ENCODE measurements at places on chromosomes 5 and 9.
A peak's percentile ranks its signal among the peaks of the same experiment; 100 is the strongest.

- no peak for DNase-seq
These were observed 207.9 kb upstream of the CD180 start for GRCh38 chr5:67404256-67405100.

DNA sequence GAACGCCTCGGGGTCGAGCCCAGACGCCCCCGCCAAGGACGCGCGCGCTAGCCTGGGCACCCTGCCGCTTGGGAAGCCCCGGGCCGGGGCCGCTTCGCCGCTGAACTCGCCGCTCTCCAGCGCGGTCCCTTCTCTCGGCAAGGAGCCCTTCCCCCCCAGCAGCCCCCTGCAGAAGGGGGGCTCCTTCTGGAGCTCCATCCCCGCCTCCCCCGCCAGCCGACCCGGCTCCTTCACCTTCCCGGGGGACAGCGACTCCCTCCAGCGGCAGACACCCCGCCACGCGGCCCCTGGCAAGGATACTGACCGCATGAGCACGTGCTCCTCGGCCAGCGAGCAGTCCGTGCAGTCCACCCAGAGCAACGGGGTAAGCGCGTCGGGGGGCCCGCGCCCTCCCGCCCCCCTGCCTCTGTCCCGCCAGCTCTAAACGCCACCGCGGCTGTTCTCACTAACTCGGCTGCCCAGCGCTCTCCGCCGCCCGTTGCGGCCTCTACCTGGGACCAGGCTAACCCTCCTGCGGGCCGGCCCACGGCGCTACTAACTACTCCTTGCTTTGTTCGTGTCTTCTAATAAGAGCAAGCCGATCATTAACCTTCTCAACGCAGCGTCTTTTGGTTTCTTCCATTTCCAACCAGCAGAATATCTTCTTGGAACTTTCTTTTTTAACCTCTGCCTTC, 93.6 kb upstream of the OTULINL start:
- no peak for DNase-seq

GRCh38 chr9:35562895-35563780, 41.9 kb upstream of the TESK1 start:
- no peak for DNase-seq

DNA sequence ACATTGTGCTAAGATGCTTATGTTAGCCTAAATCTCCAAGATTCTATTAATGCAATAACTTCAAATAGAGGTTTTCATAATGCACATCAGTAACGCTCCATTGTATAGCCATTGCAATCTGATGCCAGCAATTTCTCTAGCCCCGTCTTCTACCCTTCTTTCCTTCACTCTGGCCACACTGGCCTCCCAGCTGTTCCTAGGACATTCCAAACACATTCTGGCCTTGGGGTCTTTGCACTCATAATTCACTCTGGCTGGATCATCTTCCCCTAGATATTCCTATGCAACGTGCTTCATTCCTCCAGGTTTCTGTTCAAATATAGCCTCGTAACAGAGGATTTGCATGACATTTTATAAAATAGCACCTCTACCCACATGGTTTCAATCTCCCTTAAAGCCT, 23.3 kb downstream of the FAM81B start:
- DNase-seq, result no peak

GRCh38 chr5:155919126-155919525, 407.8 kb upstream of the SGCD start:
- DNase-seq, result no peak

DNA sequence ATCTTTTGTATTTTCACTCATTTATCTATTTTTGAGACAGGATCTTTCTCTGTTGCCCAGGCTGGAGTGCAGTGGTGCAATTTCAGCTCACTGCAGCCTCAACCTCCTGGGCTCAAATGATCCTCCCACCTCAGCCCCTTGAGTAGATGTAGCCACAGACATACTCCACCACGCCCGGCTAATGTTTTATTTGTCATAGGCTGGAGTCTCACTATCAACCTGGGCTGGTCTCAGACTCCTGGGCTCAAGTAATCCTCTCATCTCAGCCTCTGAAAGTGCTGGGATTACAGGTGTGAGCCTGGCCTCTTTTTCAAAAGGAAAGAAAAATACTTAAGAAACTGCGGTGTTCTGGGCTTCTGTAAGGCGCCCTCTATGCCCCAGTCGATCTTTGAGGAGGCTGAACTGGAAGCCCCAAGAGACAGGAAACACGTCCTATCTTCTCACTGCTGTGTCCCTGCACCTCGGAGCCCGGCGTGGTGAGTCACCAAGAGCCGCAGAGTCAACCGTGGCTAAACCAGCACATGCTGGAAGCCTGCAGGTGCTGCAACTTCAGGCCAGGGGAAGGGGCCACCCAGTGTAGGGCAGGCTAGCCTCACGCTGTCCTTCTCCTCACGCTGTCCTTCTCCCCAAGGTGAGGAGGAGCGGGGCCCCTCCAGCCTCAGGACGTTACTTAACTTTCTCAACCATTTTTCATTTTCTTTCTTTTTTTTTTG, 15.2 kb upstream of the LHX3 start:
- DNase-seq, result no peak

GRCh38 chr5:147748590-147748989, 33.9 kb downstream of the JAKMIP2 start:
- no peak for DNase-seq

DNA sequence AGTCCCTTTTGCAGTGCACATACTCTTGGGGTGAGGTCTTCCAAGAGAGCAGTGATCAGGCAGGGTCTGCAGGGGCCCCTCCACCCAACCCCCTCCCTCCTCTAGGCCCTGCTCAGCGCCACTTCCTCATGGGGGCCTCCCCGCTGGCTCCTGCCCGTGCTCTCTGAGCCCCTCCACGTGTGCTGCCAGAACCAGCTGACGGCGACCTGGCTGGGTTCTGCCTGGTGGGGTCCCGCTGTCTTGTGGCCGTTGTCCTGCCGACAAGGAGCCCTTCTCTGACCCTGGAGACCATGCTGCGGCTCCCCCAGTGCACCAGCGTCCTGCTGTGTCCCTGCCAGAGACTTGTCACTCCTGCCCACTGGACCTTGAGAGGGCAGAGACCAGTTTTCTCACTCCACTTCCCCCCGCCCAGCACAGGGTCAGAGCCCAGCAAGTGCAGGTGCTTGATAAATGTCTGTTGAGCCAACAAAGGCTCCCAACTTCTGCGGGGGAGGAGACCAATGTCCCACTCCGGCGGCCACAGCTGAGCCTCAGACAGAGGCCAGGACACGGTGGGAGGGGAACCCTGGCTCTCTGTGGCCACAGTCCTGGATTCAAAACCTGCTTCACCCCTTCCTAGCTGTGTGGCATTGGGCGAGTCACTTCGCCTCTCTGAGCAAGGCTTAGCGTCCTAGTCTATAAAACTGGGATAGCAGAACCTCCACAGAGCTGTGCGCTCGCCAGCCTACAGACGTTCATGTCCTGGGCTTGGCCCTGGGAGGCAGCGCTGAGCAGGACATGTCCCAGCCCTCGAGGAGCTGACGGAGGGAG, 24.8 kb downstream of the SARDH start:
- DNase-seq, result no peak

DNA sequence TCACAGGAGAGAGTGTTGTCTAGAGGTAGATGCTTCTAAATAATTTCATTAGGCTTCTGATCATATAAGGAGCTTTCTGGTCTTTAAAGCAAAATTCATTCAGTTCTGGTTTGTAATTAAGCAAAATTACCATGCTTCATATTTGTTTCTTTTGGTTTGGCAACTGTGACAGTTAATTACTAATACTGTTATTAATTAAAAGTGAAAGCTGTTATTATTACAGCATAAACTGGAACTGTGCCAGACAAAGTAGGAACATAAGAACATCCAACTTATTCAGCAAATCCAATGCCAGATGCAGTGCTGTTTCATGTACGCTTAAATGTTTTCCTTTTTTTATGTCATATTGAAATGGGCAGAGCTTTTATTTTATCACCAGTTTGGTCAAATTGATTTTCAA, 70.4 kb upstream of the DAB2 start:
- DNase-seq, result no peak

- peak; percentile 7 for DNase-seq
These were observed 122.8 kb downstream of the STARD4 start for GRCh38 chr5:111389390-111390082.

DNA sequence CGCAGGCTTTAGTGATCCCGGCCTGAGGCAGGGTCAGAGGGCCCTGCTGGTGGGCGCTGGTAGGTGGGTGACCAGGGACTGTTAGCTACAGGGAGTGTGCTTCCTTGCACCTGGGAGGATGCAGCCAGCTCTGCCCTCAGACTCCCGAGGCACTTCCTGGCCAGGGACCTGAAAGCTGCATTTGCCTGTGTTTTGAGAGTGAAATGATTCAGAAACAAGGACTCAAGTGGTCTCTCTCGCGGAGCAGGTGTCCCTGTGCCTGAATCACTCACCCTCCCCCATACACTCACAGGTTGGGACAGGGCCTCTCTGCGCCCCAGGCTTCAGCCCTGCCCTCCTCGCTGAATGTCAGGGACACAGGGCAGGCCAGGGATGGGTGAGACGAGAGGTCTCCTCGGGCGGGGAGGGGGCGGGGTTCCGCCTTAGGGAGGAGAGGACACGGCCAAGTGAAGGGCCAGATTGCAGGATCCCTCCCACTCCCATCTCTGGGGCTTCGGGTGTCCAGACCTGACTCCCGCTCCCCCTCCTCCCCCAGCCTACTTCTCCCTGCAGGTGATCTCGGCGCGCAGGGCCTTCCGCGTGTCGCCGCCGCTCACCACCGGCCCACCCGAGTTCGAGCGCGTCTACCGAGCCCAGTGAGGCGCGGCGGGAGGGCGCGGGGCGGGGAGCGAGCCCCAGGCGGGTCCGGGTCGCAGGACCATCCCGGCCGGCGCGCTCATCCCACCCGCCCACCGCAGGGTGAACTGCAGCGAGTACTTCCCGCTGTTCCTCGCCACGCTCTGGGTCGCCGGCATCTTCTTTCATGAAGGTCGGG, 1.5 kb downstream of the LTC4S start:
- no peak for DNase-seq

GRCh38 chr5:131774652-131775367, 22.0 kb downstream of the FNIP1 start:
- DNase-seq, result no peak

- no peak for DNase-seq
These were observed 12.7 kb upstream of the PLEKHG4B start for GRCh38 chr5:79263-79662.

DNA sequence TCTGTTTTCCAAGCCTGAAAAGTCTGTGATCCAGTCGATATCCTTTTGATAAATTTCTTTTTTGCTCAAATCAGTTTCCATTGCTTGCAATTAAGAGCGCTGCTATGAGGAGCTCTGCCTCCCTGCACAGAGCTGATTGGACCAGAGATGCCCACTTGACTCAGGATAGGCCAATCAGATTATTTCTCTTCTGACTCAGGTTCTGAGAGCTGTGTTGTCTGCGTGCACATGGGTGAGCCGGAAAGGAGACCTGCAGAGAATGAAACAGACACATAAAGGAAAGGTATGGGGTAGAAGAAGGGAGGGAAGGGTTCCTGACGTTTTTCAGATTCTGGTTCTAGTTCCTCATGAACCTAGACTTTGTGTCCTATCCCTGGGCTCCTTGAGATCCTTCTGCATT, 15.8 kb upstream of the FABP6 start:
- no peak for DNase-seq

DNA sequence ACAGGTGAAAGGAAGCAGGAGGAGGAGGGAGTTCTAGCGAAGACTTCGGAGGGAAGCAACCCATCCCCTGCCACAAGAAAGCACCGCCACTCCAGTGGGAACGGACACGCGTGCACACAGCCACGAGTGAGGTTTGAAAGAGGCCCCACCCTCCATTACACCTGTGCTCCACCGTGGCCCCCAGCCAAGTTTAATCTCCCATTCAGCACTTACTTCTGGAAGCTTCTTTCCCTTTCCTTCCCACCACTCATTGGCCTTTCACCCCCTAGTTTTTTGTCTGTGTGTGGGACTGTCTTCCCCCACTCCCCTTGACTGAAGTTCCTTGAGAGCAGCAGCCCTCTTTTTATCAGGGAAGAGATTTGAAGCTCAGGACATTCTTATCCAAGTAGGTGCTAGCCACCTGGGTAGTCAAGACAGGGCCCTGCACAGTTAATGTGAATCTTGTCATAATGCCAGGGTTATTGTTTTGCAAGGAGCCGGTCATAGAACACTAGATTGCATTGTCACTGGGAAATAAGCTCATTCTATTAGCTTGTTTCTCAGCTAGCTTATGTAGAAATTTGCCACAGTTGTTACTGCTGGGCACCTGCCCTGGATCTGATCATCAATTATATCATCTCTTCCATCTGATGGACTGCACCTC, 256.0 kb downstream of the DOCK8 start:
- peak; percentile 8 for DNase-seq

DNA sequence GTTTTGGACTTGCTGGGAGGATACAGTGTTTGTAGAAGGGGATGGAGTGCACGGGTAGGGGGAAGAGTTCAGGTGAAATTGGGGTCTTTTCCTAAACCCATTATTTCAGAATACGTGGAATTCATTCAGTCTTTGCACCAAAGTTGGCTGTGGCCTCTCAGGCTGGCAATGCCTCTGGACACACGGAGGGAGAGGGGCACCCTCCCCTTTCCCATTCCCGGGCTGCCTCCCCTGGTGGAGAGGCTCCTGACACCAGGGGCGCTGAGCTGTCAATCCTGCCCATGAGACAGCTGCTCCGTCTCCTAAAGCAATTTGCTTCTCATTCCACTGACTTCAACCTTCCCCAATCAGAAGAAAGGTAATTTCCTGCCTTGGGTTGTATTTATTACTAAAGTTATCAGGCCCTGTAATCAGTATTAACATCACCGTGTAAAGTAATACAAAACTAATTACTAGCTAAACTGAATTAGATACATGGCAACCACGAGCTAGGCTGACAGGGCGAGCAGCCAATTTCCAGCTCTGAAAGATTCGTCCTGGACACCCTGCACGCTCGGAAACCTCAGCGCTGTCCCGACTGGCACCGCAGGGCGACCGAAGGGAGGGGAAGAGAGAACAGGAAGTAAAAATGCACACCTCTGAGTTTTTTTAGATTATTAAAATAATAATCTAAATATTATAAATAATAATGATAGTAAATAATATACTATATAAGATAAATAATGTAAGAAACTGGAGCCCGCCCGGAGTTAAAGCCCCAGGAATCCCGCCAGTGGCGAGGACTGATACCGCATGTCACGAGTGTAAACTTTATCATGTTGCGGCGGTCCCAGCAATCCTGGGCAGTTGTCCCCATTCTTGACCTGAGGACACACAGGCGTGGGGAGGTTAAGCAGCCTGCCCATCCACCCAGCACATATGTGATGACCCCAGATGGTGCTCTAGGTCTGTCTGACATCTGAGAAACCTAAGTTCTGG, 6.9 kb upstream of the OLFM1 start:
- DNase-seq, result no peak

- DNase-seq, result no peak
These were observed 275.6 kb downstream of the CETN3 start for GRCh38 chr5:90133941-90134340.

DNA sequence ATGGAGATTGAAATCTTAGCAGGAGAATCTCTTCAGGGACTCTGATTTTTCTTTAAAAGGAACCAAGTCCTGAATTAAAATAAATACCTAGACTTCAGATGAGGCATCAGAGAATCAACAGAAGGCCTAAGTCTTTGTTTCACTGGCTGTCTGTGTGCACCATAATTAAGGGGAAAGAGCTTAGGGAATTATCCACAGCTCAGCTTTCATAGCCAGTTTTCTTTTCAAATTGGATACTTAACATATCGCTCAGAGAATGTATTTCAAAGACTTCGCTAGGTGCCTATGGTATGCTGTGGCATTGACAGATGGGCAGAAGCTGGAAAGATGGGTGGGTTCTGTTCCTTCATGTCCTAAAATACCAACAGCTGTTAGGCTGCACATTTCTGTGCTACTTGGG, 325.8 kb downstream of the TMEM38B start:
- DNase-seq, result no peak
